ENCODE measurements at places on chromosomes 3 and 15. TPM values are rescaled to one million over a fixed set of nuclear protein-coding genes. Genes with fewer than 3 reads are reported as not detected.

OXTR gene
- 1.1 TPM for total RNA-seq

COL7A1 gene
- total RNA-seq = 1.1 TPM

LMOD3 gene
- not detected for total RNA-seq

C2CD4B gene
- total RNA-seq = 1.5 TPM

CCR9 gene
- not detected for total RNA-seq

KCNMB3 gene
- 0.17 TPM for total RNA-seq

NANOGP8 gene
- total RNA-seq = not detected

SCG3 gene
- not detected for total RNA-seq

VEPH1 gene
- total RNA-seq = not detected

IP6K2 gene
- 41.6 TPM for total RNA-seq

GPR27 gene
- 1.2 TPM for total RNA-seq

GRCh38 chr3:43964640-43965039 is 273.9 kb downstream of the ABHD5 start:
- DNase-seq = no peak

GRCh38 chr3:33791477-33792166 is 6.8 kb upstream of the PDCD6IP start:
- DNase-seq = peak; percentile 44

- no peak for DNase-seq
Measured at GRCh38 chr3:114928989-114929640, 218.0 kb downstream of the ZBTB20 start.

GRCh38 chr15:27401471-27401870 is 430.5 kb downstream of the GABRG3 start:
- DNase-seq = no peak

DNA sequence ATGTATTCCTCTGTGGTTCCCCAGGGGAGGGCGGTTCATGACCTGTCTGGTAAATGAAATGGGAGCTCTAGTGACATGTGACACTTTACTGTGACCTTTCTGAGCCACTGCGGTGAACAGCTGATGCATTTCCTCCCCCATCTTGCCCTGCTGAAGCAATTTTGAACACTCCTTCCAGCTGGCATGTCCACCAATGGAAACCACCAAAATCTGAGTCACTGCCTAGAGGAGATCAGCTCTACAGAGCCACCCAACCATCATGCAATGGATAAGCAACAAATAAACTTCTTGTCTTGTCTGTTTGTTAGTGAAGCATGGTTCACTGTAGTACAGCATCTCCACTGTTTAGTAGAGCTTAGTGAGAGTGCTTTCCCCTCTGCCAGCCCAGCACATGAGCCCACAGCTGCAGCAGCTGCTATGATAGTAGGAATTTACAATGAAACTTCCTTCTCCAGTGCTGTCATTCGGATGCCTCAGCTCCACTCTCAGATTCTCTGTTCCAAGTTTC is 479.4 kb downstream of the NTRK3 start:
- DNase-seq = no peak

- no peak for DNase-seq
Measured at GRCh38 chr15:89034305-89034704, 54.0 kb upstream of the ABHD2 start.

DNA sequence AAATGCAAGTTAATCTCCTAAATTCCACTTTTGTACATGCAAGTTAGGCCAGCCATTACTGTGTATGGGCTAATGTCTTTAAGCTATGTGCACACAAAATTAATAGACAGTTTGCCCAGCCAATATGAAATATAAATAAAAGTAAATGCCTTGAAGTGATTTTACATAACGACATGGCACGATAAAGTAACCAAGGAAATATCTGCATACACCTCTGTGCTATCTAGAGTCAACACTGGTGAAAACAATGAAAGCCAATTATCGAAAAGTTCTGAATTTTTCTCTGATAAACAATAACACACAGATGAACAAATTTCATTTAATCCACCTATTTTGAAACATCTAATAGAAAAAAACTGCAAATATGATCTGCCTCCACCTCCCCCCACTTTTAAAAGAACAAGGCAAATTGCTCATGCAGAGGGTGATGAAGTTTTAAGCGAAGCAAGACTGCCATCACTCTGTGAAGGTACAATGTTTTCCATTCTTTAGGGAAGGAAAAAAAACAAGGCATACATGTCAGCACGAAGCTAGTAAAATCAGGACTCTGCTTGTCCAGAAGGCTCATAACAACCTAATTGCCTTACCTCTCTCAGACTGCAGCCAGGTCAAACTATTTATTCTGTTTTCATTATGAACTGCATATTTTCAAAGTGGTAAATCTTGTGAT is 317.7 kb downstream of the MECOM start:
- no peak for DNase-seq

DNA sequence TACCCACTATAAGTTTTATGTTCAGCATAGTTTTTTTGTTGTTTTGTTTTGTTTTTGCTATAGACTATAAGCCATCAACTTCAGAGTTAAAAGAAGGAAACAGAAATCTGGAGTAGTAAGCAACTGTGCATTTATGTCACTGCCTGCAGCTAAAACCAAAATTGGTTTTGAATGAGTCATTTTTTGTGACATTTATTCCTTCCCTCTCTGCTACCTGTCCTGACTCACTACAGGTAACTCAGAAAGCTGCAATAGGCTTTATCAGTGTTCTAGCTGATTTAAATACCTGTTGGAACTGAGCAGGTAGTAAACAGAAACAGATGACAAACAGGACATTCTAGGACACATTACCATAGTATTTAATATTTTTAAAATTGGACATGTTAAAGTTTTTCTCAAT is 393.3 kb upstream of the WNT5A start:
- no peak for DNase-seq

DNA sequence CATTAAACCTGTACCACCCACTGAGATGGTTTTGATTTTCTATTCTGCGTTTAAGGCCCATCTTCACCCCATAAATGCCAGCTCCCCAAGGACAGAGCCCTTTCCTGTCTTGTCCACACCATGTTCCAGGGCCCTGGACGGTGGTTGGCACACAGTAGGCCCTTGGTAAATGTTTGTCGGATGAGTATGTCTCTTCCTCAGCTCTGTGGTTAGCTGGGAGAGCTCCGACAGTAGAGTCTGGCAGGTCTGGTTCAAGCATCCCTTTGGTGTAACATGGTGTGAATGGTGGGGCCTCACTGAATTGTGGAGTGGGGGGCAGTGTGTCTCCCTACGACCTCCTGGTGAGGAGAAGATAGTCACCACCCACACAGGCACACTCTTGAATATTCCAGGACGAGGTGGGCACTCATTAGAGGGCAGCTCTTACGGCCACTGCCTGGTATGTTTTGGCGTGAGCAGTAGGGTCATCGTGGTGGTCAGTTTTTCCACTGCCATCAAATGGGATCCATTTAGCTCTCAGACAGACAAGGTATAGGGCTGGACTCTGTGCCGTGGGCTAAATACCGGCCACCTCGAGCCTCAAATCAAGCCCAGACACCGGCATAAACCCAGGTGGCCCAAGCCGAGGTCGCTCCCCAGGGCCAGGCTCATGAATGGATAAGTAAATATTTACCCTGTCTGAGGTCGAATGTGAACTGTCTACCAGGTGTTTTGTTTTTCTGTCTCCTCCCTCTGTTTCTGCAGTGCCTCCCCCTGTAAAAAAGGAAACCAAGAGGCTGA is 61.3 kb downstream of the SMAD3 start:
- no peak for DNase-seq

GRCh38 chr3:107208100-107208499 is 169.1 kb upstream of the CCDC54 start:
- no peak for DNase-seq

GRCh38 chr3:127237835-127238234 is 44.9 kb downstream of the PRR23E start:
- no peak for DNase-seq

- no peak for DNase-seq
Measured at GRCh38 chr3:18376682-18377081, 48.5 kb downstream of the SATB1 start.

DNA sequence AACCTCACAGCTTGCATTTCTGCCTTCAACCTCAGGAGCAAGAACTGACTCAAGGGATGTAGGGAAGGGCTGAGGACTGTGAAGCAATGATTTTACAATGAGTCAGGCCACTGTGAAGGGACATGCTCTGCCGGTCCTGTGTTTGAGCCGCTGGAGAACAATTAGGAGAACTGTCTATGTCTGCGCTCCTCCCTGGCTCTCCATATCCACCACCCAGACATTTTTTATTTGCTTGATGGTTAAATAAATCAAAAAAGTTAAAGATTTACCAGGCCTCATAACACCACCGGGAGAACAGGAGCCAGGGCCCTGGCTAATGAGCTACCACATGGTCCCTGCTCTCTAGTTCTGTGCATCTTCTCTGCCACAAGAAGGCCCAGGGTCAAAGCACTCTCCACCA is 29.6 kb downstream of the SEC61A1 start:
- no peak for DNase-seq

GRCh38 chr3:157405457-157405856 is 31.2 kb upstream of the PTX3 start:
- no peak for DNase-seq

GRCh38 chr3:126274735-126275619 is 82.2 kb downstream of the KLF15 start:
- no peak for DNase-seq

DNA sequence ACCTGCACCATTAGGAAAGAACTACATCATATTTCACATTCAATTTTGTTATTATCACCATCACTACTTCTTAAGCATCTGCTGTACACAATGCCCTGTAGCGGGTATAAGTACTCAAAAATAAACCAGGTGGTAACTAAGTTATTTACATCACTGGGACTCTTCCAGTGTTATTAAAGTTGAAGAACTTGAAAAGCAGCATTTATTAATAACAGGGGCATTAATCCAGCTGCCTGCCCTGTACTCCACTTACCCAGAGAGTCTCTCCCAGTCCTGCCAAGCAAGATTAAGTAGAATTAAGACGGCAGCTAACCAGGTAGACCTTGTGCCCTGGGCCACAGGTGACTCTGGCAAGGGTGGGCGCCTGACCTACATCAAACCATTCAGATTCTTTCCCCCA is 65.2 kb downstream of the FHIT start:
- no peak for DNase-seq

GRCh38 chr3:4885316-4885715 is 93.9 kb upstream of the BHLHE40 start:
- DNase-seq = no peak

DNA sequence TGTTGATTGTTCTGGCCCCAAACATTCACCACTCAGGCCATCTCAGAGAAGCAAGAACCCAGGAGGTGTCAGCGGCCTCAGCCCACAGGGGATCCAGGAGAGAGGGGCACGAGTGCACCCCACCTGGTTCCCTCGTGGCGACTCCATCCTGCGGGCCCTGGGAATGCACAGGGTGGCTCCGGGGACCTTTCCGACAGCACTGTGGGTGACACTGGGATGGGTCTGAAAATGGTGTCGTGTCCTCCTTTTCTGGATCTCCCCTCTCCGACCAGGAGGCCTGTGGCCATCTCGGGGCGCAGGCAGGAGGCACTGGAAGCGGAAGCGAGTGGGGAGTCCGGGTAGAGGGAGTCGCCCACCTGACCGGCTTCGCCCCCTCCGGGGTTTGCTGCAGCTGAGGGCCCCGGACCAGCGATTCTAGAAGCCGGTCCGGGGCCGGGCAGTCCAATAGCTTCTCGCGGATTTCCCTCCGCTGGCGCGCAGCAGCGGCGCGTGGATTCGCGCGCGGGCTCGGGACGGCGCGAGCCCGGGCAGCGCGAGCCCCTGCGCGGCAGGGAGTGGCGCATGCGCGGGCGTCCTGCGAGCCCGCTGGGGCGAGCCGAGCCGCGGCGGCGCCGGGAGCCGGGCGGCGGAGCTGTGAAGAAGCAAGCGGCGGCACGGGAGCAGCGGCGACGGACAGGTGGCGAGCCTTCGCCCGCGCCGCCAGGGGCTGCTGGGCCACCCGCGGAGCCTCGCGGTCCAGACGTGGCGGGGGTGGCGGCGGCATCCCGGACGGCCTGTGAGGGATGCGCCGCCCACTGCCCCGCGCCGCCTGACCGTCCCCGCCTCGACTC is at the start of gene DOCK3:
Gene DOCK3 (plus strand): TSS at position 579 of the 830 bp plus-strand sequence. CDS start 337 bp downstream, outside the sequence.
- DNase-seq = peak; percentile 65

DNA sequence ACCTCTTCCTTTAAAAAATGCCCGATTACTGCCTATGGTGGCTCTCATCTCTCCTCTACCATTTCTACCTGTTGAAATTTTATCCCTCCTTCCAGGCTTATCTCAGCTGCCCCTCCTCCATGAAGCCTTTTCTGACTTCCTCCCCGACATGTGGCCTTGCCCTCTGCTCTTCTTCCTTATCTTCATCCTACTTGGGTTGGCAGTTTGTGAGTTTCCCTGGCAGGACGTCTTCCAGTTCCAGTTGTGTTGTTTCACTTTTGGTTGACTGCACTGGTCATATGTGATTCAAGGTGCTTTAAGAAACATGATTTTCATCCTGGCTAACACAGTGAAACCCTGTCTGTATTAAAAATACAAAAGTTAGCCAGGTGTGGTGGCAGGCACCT is 4.4 kb downstream of the DLL4 start:
- DNase-seq = no peak

- peak; percentile 46 for DNase-seq
Measured at GRCh38 chr3:13879102-13879945, 547 bp downstream of the WNT7A start.

DNA sequence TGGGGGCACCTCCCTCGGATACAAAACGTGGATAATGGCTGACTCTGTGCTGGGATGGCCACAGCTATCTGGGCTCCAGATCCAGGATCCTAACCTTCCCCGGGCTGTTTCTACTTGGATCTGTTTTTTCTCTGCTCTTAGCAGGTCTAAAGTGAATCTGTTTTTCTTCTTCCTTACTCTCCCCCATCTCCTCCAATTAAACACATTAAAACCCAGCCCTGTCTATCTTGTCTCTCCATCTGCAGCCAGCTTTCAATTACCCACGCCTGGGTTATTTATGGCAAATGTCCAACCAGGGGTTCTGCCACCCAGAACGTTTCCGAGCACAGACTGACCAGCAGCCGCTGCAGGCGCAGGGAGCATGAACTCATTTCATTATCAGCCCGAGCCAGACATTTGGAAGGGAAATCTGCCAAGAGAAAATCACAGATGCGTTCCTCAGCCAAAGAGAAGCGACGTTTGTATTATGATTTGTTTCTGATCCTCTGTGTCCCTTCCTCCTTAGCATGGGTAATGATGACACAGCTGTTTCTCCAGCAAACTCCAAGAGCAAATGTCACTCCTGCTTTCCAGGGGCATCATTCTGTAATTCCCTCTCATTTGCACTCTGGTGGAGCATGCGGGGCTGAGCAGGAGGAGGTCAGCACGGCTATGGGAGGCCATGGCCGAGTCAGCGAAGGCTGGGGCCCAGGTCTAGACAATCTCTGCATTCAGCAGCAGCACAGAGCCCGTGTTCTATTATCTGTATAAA is 42.0 kb downstream of the UMPS start:
- no peak for DNase-seq

- DNase-seq = no peak
Measured at GRCh38 chr3:102159810-102160451, 274.9 kb upstream of the ZPLD1 start.

Measured in activated CD4-positive, alpha-beta memory T cell treated with anti-CD3 and anti-CD28 coated beads for 36 hours (primary cell).